ENCODE measurements at places on chromosomes 4 and X.

GRCh38 chr4:73725985-73726384 is 14.4 kb upstream of the CXCL8 start:
- peak; percentile 86 for DNase-seq

DNA sequence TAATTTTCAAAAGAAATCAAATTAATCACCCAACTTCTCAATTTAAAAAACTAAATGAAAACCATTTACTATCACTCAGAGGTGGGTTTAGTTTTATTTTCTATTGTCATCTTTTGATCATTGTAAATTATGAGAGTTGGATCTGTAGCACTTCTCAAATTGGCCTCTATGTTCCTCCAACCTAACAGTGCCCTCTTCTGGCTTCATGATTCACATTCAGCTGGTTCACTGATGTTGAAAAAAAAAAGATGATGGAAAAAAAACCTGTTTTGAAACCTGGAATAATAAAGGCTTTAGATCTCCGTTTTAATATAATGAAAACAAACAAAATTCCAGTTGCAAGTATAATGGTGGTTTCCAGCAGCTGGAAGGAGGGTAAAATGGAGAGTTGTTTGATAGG is 2.4 kb upstream of the NBDY start:
- DNase-seq, result peak; percentile 16

DNA sequence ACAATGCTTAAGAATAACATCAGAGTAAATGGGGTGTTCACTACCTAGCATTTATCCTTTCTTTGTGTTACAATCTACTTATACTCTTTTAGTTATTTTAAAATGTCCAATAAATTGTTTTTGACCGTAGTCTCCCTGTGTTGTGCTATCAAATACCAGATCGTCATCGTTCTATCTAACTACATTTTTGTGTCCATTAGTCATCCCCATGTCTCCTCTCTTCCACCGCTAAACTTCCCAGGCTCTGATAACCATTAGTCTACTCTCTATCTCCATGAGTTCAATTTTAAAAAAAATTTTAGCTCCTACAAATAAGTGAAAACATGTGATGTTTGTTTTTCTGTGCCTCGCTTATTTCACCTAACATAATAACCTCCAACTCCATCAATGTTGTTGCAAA is 381.9 kb downstream of the PRDM5 start:
- no peak for DNase-seq

- no peak for DNase-seq
Observed at GRCh38 chr4:29805245-29805644, 914.9 kb upstream of the PCDH7 start.

Measured in urothelium cell line (cell line).